Epithelial cell of proximal tubule (primary cell): ENCODE measurements at places on chromosomes 5 and 9.

- no peak for DNase-seq
These were observed 3.7 kb downstream of the RGS3 start for GRCh38 chr9:113467183-113467582.

DNA sequence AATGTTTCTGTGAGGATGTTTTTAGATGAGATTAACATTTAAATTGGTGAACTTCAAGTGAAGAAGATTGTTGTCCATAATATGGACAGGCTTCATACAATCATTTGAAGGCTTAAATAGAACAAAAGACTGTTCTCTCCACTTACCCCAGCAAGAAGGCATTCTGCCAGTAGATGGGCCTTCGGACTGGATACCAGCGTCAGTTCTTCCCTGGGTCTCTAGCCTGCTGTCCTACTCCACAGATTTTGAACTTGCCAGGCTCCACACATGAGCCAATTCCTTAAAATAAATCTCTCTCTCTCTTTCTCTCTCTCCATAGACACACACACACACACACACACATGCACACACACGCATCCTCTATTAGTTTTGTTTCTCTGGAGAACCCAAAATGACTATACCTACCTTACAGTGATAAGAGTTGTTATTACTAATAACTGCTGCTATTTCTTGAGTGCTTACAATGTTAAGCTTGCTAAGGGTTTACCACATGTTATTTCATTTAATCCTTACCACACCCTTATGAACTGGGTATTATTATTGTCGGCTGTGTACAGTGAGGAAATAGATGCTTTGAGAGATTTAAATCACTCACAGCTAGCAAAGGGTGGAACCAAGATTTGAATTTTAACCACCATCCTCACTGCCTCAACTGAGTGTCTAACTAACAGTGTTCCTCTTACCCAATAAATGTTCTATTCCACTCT lies 19.8 kb upstream of the IQGAP2 start:
- no peak for DNase-seq

- DNase-seq, result no peak
These were observed 1.3 kb downstream of the DENND1A start for GRCh38 chr9:123928533-123929176.

- DNase-seq, result no peak
These were observed 45.2 kb downstream of the HSD17B3 start for GRCh38 chr9:96256800-96257199.

- no peak for DNase-seq
These were observed 30.8 kb upstream of the SLC12A2 start for GRCh38 chr5:128052780-128053179.

DNA sequence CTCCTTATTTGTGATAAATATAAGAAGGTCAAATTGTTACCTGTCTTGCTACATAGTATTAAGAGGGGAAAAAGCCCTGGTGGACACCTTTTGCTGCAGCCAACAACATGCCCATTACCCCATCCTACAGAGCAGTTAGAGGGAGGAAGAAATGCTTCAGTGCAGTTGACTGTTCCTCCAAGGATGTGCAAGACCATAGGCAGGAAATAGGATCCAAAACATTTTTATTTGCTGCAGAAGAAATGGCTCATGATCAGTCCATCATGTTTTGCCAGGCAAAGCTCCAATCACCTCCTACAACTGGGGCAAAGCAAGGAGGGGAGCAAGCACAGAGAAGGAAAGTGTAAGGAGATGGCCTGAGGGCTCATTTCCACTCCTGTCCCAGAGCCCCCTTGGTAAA lies 399.1 kb upstream of the PIK3R1 start:
- DNase-seq, result no peak

DNA sequence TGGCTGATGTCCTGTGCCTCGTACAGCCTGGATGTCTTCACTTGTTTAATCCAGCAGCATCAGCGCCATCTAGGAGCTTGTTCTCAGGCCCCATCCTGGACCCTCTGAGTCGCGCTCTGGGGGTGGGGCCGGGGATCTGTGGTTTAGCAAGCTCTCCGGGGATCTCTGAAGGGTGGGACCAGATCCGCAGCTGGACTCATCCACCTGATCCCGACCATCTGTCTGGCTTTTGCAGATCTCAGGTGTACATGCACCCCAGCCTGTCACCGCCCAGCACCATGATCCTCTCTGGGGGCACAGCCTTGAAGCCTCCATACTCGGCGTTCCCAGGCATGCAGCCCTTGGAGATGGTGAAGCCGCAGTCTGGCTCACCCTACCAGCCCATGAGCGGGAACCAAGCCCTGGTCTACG lies 15.1 kb upstream of the POMT1 start:
- no peak for DNase-seq

- DNase-seq, result no peak
These were observed 40.8 kb downstream of the CSF2 start for GRCh38 chr5:132114150-132115121.

DNA sequence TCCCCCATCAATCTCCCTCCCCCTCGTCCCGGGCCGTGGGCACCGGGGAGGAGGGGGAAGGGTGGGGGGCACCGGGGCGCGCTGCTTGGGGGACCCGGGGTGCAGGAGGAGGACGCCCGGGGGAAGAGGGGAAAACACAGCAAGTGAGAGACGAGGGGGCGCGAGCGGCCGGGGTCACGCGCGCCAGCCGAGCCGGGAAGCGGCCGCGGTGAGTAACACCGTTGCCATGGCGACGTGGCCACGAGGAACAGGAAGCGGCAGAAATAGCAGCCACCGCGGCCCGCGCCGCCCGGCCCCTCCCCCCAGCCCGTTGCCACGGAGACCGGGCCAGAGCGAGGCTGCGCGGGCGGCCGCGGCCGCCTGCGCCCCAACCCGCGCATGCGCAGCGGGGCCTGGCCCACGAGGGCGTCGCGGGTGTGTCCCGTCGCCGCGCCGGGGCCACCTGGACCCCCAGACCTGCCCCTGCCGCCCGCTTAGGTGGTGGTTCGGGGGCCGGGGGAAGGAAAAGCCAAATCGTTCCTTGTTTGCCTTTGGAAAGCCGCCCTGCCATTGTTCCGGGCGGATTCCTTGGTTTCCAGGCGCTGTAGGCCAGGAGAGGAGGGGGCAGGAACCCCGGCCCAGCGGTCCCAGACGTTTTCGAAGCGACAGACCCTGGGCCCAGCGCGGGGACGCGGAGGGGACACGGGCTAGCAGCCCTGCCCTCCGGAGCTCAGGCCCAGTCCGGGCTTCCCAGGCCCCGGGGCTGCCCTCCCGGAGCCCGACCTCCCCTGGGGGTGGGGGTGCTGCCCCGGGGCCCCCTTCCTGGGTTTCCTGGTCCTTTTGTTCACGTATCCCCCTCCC lies 207.1 kb downstream of the C9orf50 start:
- no peak for DNase-seq

- DNase-seq, result no peak
These were observed 38.0 kb upstream of the OSMR start for GRCh38 chr5:38807570-38808483.

- DNase-seq, result no peak
These were observed 236.4 kb downstream of the LRRC70 start for GRCh38 chr5:62814991-62815390.

DNA sequence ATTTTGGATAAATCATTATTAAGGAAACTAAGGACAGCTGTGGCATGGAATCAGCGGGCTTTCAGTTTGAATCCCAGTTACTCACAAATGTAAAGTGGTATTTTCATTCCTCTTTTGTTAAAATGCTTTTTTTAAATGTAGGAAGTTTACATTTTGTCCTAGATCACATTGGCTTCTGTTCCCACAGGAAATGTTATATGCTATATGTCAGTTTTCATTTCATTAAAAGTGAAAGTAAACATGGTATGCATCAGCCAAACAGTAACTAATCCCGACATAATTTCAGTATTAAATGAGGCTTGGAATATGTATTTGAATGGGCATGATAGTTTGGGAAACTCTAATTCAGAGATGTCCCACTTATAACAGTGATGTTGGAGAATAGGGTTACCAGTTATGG lies 18.6 kb upstream of the SMIM15 start:
- DNase-seq, result no peak

- DNase-seq, result no peak
These were observed 3.3 kb downstream of the EBF1 start for GRCh38 chr5:159096243-159096923.

GRCh38 chr5:75052192-75053053 lies at the start of gene GCNT4:
Gene GCNT4 (minus strand): TSS chr5:75052558. CDS start chr5:75030037, 22,521 bp downstream.
- no peak for DNase-seq

DNA sequence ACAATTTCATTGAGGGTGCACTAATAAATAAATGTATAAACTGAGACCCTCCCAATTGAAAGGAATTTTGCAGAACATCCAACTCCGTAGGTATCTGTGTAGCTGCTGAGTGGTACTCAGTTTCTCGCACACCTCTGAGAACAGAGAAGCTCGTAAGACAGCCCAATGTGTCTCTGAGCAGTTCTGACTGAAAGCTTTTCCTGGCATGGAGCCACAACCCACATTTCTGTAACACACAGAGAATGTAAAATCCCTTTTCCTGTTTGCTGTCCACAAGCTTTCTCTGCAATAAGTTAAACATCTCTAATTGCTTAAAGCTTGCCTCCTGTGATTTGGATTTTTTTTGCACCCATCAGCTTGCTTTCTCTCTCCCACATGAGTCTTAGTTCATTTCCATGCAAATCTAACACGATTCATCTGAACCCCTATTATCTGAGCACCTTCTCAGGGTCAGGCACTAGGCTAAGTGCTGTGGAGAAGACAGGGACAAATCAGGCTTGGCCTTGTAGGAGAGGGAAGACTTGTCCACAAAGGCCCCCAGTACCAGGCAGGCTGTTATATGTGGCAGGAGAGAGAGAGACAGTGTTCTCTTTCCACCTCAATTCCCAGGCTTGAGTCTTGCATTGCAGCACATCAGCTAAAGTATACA lies 44.2 kb upstream of the COL15A1 start:
- no peak for DNase-seq

GRCh38 chr5:176629853-176630680 lies at the start of the genes EIF4E1B and SNCB:
Gene EIF4E1B (plus strand): TSS chr5:176630675. CDS start chr5:176642788, 12,113 bp downstream.
Gene SNCB (minus strand): TSS chr5:176630534. CDS start chr5:176629654, 880 bp downstream.
- no peak for DNase-seq

GRCh38 chr5:152118676-152119470 lies 194.2 kb upstream of the GLRA1 start:
- no peak for DNase-seq

- DNase-seq, result no peak
These were observed 140.3 kb downstream of the LPAR1 start for GRCh38 chr9:110897943-110898342.

DNA sequence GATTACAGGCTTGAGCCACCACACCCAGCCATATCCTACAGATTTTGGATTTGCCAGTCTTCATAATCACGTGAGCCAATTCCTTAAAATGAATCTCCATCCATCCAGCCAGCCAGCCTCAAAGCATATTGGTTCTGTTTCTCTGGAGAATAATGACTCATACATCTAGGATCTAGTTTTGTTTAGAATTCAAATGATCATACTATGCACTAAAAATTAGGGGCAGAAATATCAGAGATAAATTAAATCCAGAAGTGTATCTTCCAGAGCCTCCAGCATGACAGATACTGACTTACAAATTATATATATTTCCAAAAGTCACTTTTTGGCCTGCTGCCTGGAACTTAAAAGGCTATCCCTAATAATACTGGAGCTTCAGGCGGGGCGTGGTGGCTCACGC lies 119.1 kb upstream of the NR5A1 start:
- DNase-seq, result no peak

DNA sequence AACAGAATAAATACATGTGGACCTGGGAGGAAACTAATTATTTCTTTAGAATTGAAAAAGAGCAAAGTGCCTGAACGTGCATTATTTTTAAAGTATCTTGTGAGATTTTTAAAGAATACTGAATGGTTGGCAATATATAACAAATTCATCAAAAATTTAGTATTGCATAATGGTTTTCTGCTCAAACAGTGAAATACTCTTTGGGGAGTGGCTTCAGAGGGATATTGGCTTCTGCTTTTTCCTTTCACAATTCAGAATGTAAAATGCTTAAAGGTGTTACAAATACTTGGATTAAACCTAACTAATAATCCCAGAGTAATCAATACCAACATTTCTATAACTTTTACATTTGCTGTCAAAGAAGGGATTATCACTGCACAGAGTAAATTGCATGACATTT lies 379.3 kb upstream of the CHD1 start:
- DNase-seq, result no peak

DNA sequence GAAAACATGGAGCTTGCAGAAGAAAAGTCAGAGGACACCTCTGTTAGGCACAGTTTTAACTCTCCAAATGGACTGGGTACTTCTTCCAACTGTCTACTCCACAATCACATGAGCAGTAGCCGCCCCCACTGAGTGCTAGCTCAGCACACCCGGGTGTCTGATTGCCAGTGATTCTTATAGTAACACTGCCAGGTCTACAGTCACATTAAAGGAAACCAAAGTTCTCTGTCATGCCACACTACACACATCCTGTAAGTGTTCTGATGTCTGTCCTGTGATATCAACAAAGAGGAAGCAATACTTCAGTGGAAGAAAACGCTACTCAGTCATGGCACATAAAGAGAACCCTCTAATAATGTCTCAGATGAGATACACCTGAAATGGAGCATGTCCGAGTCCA lies at the start of gene HAVCR2:
HAVCR2 (minus strand) TSS at position 69 of the 400 bp plus-strand sequence; CDS start at position 8, 61 bp downstream.
- no peak for DNase-seq

GRCh38 chr9:80366626-80367025 lies 794.9 kb downstream of the TLE4 start:
- no peak for DNase-seq

DNA sequence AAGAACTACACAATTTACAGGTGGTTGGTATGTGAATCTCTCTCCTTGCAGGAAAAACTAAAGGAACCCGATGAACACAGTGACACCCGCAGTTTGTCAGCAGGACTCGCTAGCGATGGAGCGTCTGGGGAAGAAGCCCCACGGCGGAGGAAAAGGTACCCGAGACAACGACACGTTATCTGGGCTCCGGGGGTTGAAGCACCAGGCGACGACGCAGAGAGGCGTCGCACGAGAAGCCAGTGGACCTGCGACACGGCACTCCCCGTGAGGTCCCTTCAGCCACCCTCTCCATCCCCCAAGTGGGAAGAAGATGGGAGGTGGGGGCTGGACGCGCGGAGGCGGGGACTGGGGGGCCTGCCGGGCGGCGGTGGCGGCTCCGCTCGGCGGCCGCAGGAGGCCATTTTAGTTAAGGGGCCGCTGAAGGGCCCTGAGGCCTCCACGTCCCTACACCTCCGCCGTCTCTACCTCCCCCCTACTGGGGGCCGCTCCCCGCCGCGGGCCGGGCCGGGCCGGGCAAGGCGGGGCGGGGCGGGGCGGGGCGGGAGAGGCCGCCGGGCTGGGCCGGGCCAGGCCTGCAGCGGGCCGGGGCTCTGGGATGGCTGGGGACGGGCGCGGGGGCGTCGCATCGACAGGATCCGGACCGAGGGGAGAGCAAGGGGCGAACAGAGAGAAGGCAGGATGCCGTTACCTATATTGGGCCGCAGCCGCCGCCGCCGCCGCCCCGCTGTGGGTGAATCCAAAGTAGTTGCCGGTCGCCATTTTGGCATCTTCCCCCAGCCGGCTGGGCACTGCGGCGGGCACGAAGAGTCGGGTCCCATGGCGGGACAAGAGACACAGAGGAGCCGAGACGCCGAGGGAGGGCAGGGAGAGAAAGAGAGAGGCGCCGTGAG lies 754 bp downstream of the ZFR start:
- no peak for DNase-seq
